ENCODE measurements at places on chromosomes 2 and 18. TPM values are rescaled to one million over a fixed set of nuclear protein-coding genes. Genes with fewer than 3 reads are reported as not detected.

DNA sequence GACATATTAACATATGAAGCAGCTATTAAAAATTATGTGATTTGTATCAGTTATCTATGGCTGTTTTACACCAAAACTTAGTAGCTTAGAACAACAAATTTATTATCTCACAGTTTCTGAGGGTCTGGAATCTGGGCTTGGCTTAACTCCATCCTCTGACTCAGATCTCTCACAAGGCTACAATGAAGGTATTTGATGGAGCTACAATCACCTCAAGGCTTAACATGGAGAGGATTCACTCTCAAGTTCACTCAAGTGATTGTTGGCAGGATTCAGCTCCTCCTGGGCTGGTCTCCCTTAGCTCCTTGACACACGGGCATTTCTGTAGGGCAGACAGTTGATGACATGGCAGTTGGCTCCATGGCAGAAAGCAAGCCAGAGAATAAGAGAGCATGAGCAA, 133.0 kb upstream of the SLC14A2 start:
- DNase-seq: no peak

DNA sequence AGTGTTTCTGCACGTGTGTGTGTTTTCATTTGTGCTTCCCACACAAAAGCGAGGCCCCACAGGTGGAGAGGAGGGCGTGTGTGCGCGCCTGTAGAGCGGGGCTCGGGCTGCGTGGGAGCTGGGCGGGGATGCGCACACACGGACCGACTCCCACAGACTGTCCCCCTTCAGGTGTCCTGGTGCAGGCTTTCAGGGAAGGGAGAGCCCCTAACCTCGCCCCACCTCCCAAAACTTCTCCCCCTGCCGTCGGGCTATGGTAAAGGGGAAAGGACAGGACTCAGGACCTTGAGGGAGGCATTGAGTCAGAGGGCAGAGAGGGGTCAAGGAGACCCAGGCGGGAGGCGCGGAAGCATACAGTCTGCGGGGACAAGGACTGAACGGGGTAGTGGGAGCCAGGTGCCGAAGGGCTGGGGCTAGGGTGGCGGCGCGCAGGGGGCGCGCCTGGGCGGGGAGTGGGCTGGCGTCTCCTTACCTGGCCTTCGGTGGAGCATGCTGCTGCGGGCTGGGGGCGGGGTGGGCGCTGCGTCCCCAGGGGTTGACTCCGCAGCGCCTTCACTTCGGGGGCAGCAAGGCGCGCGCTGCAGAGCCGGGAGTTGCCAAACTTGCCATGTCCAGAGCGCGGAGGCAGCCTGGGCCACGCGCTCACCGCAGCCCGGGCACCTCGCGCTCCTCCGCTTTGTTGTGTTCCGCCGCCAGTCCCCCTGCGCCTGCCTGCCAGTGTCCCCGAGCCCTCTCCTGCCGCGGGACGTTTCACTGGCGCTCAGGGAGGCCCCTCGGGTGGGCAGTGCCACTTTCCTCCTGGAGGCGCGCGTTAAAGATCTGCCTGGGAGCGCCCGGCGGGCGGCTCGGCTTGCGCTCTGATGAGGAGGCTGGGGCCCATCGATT, 302.0 kb downstream of the NCKAP5 start:
- DNase-seq: peak; percentile 42

The SERPINB12 gene
- not detected for polyA plus RNA-seq

- DNase-seq: no peak
Measured at GRCh38 chr2:67669766-67670165, 272.6 kb downstream of the ETAA1 start.

DNA sequence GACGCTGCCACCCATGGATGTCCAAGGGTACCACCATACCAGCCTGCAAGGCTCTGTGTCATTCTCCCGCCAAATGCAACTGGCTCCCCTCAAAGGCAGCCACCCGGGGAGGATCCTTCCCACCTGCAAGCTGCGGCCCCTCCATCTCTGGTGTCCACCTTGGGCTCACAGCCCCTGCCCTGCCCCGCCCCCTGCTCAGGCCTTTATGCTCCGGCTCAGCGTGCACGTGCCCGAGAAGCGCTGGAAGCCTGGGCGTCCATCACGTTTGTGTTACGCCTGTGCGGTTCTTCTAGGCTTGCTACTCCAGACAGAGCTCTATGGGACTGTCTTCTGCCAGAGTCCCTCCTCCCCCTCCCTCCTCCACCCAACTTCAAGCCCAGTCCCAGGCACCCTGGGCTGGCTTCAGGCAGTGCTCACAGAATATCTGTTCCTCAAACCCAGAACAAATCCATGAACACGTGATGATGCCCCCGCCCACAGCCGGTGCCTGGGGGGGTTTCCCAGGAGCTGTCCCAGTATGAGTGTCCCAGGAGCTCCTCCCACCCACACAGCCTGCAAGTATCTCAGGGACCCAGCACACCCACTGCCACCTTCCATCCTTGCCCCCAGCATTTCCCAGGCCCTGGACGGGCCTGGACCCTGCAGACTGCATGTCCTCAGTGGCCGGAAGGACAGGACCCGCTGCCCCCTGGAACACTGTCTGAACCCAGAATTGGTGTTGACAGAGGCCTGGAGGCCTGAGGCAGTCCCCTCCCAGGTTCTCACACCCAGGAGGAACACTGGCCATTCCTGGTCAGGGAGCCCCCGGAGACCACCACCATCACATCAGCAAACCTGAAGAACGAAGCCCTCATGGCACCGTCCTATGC, 30.3 kb downstream of the KIF1A start:
- no peak for DNase-seq

DNA sequence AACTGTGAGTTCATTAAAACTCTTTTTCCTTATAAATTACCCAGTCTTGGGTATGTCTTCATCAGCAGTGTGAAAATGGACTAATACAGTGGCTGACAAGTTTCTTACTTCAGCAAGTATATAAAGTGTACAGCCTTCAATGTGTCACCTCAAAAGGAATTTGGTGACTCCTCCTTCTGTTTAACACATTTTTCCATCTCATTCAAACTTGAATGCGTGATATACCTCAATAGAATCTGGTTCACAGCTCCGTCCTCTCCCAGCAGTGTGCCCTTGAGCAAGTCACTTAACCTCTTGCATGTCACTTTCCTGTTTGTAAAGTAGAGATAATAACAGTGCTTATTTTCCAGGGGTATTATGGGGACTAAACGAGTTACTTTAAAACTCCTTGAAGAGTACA, 159.6 kb downstream of the CCBE1 start:
- no peak for DNase-seq

- no peak for DNase-seq
Measured at GRCh38 chr2:169221745-169222369, 140.5 kb downstream of the LRP2 start.

The G6PC2 gene
- polyA plus RNA-seq: not detected

The LINC00305 gene
- polyA plus RNA-seq: 0.46 TPM

- no peak for DNase-seq
Measured at GRCh38 chr2:139237023-139237422, 456.8 kb upstream of the NXPH2 start.

- DNase-seq: peak; percentile 19
Measured at GRCh38 chr2:41782306-41783158, 265.3 kb upstream of the PKDCC start.

GRCh38 chr2:12797815-12798214, 81.1 kb downstream of the TRIB2 start:
- no peak for DNase-seq

DNA sequence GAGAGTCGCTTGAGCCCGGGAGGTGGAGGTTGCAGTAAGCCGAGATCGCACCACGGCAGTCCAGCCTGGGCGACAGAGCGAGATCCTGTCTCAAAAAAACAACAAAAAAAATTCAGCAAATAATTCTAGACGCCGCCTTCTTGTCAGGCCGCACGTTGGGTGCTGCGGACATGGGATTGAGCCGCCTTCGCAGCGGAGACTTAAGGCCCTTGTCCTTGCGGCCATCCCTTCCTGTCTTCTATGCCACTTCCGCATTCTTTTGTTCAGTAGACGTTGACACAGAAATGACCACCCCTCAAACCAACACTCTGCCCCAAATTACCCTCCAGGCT, 15.8 kb downstream of the PTPN18 start:
- DNase-seq: no peak

Data from right lung (tissue), 10 donors.